ENCODE measurements at places on chromosomes 7 and 10. TPM values are rescaled to one million over a fixed set of nuclear protein-coding genes. Genes with fewer than 3 reads are reported as not detected.

KEL gene
- 3.3 TPM for total RNA-seq

DNA sequence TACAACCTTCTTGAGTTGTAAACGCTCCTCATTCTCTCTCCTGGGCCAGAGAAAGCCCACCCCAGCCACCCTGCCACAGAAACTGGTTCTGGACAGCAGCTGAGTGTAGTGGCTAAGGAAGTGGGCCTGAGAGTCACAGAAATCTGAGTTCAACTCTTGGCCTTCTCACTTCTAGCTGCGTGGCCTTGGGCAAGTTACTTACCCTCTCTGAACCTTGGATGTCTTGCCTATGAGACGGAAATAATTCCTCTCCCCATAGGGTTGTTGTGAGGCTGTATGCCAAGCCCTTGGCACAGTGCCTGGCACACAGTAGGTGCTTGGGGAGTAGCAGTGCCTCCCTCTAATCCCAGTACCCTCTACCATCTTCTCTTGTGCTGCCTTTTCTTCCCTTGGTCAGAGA, 51.5 kb downstream of the ADAMTS14 start:
- no peak for DNase-seq

DNA sequence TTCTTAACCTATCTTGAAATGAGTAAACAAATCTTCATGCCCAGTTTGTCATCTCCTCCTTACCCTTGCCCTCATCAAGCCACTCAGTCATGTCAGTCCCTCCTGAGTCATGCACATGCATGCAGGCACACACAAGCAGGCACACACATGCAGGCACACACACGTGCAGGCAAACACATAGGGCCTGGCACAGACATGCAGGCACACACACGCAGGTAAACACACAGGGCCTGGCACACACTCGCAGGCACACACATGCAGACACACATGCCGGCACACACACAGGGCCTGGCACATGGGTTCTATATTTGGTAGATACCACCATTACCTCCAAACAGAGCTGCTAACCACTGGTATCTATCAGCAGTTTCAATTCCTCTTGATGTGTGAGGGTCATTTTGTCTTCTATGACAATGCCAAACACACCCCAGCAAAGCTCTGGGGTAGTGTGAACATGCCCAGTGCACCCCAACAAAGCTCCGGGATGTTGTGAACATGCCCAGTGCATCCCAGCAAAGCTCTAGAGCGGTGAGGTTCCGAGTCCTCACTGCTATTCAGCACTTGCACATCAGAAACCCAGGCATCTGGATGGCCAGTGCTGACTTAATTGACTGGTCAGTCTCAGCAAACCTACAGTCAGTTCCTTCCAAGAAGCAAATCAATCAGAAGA, 563.8 kb downstream of the PTPRN2 start:
- no peak for DNase-seq

CTTNBP2 gene
- total RNA-seq = not detected

ASB4 gene
- total RNA-seq = not detected

GRCh38 chr10:6119423-6119822, 30.6 kb downstream of the RBM17 start:
- DNase-seq = no peak

- no peak for DNase-seq
Measured at GRCh38 chr7:94547126-94547525, 37.5 kb downstream of the CASD1 start.

STRIP2 gene
- 2.1 TPM for total RNA-seq

DNA sequence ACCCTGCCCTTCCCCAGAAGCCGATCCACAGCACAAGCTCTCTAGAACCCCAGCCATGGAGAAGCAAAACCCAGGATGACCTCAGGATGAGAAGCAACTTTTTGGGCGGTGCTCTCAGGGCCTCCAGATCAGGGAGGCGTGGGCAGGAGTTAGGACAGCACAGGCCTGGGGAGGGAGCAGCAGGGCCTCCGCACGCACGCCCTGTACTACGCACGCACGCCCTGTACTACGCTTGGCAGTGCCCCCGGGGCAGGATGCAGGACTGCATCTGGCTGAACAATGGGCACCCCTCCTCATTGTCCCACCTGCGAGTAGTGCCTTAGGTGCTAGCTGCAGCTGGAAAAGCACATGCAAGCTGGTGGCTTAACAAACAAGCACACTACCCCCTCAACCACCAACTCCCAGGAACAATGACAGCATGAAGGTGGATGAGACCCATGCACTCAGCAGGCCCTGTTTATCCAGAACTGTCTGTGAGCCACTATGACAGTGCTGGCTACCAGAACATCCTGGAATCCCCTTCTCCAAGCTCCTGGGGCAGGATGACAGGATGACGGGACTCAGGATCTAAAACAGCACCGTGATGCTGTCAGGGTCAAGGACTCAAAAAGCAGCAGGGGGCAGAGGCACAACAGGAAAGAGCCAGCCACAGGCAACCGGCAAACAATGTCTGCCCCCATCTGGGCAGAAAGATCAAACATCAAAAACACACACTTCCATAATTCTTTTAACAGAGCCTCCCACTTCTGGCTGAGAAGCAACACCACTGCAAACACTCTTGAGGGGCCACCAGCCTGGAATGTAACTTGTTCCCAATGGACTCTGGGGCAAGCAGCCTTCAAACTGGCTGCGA, 11.8 kb downstream of the PODXL start:
- DNase-seq = no peak

EIF5AL1 gene
- 0.12 TPM for total RNA-seq

TRIM74 gene
- 3.1 TPM for total RNA-seq

DNA sequence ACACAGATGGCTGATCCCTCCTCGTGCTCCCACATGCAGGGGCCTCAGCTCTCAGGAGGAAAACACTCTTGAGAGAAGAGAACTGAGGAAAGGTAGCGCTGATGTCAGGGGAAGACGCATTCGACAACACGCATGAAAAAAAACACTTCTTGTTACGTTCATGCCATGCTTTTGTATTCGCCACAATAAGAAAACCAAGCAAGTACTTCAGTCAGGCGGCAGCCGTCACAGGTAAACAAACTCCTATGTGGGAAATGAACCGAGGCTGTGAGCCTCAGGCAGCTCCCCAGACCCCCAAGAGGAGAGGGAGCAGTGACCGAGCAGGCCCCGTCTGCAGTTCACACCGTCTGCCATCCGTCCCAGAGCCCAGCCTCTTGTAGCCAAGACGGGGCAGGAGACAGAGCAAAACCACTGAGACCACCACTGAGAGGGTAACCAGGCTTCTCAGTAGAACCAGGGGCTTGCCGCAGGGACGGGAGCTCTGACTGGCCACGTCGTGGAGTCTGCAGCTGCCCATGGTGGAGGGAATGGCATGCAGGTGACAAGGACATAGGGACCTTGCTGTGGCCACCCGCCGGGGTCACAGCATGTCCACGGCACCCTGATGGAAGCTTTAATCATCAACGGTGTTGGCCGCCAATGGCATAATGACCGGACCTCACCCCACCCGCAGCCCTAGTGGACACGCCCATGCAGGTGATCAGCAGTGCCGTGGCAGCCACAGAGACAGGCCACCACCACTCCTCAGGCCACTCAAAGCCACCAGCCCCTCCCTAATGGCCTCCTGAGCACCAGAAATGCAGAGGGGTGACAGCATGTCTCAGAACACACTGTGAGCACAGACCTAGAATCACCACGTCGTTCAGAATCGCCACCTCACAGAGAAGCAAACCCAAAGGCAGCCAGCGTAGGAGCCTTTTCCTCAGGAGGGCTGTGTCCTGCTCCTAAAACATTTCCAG, 304.3 kb downstream of the PTPRN2 start:
- no peak for DNase-seq

RAB19 gene
- 2.1 TPM for total RNA-seq

Data from T-helper 17 cell (primary cell).